ENCODE measurements at places on chromosomes 1 and 21.

DNA sequence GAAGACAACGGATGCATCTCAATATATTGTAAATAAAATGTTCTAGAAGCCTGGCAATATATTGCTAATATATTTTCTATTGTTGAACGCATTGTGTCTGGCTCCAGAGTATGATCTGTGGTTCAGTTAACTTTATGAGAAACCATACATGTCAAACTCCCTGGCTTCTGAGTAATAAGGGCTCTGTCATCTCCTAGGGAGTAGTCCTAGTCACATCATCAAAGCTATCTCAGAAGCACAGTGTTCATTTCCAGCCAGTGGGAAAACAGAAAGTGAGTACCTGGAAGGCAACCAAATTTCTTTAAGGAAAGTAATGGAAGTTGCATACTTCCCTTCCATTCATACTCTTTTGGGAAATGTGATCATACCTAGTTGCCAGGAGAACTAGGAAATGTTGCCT lies 27.0 kb upstream of the ST6GALNAC5 start:
- no peak for DNase-seq

DNA sequence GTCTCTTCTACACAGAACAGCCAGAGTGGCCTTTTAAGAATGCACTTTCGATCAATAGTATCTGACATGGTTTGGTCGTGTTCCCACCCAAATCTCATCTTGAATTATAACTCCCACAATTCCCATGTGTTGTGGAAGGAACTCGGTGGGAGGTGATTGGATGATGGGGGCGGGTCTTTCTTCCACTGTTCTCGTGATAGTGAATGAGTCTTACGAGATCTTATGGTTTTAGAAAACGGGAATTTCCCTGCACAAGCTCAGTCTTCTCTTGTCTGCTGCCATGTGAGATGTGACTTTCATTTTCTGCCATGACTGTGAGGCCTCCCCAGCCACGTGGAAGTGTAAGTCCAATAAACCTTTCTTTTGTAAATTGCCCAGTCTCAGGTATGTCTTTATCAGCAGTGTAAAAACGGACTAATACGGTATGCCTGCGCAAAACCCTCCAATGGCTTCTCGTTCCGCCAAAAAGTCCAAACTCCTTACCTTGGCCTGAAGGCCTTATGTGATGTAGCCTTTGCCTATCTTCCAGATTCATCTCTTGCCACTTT lies 23.0 kb upstream of the SMG7 start:
- no peak for DNase-seq

GRCh38 chr1:241485145-241485544 lies 34.4 kb downstream of the FH start:
- no peak for DNase-seq

DNA sequence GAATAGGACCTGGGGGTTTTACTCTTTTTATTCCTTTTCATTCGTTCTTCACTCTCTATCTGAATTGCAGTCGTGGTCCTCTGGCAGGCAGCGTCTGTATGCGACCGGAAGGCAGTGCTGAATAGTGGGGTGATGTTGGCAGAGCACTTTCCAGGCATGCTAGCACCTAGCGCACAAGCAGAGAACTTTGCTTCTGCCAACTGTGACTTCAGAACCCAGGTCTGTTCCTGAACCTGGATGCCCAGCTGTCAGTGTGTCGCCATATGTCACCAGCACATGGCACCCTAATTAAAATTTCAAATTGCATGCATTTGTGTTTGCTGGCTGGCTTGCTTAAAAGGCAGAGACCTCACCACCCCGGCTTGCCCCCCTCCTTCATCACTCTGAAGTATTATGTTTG lies 116.2 kb downstream of the NFIA start:
- no peak for DNase-seq
